CMK (cell line): ENCODE measurements at places on chromosomes 6 and 20.

DNA sequence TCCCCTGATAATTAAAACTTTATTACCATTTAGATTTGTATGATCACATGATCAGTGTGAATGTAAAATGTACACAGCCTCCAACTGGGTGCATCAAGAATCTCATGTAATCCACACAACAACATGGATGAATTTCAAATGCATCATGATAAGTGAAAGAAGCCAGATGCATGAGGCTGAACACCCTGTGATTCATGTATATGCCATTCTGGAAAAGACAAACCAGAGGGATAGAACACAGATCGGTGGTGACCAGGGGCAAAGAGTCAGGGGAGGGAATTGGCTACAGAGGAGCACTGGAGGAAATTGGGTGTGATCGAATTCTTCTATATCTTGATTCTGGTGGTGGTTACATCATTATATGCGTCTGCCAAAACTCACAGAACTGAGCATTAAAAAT, 170.7 kb upstream of the SLC24A3 start:
- no peak for DNase-seq

GRCh38 chr20:8788831-8789230, 280.1 kb upstream of the PLCB4 start:
- DNase-seq: no peak

- no peak for DNase-seq
Measured at GRCh38 chr20:50442512-50442911, 67.7 kb upstream of the PTPN1 start.

- DNase-seq: no peak
Measured at GRCh38 chr20:36687850-36688249, 41.9 kb upstream of the SLA2 start.

DNA sequence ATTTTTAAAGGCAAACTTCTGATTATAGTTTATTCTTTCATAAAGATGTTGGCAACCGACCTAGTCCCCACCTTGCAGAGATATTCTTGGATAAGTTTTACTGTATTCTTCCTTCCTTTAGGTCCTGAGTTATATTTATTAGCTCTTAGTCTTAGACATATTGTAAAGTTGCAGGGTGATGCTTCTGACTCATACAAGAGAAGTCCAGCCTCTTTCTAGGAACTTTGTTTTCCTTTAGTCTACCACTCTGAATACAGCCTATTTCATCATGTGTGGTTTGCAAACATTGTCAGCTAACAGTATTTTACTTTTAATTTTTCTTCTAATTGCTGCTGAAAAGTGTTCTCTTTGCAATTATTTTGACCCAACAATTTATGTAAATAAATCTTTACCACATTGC, 686.7 kb downstream of the COL12A1 start:
- no peak for DNase-seq

GRCh38 chr6:28408076-28408802, 8.7 kb upstream of the ZSCAN12 start:
- DNase-seq: no peak

DNA sequence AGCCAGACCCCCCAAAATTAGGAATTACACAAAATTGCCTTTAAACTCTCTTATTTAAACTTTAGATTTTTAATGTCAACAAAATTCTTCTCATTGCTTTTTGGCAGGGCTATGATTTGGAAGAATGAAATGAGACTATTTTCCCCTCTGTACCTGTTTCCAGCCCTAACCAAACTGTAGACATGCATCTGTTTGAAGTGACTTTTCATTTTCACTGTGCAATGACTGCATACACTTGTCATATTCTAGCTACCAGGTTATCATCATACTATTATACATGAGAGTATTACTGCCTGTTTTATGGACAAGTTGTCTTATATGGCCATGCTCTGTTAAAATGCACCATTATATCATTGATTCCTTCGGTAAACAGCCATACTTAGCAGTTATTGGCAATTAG, 295.2 kb downstream of the TBC1D7 start:
- no peak for DNase-seq

DNA sequence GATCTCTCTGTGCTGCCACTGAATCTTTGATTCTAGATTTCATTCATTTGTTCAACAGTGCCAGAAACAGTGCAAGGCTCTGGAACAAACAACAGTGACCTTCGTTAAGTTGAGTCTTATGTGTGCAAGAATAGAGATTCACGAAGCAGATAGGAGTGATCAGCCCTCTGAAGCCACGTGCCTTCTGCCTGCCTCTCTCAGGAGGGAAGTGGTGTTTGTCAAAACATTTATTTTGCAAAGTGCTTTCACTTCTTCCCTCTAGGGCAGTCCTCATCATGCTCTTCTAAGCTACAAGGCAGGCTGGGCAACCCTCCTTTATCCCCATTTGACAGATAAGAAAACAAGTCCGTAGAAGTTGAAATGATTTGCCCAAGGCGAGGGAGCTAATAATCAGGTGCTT, 204.3 kb downstream of the TFAP2C start:
- DNase-seq: no peak

DNA sequence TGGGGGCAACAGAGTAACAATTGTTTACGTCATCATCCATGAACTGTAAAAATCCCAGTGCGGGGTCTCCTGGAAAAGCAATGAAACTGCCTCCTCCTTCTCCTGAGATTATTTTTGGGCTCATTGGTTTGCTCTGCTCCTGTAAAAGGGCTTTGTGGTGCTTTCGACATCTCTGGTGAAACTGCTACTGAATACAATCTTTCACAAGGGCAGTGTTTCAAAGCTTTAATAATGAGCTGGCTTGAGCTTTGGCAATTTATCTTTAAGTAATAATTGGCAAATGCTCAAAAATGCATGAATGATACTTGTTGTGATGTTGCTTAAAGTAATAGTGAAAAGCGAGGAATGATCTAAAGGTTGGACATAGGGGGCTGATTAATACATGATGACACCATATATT, 43.5 kb upstream of the ENPP1 start:
- no peak for DNase-seq

DNA sequence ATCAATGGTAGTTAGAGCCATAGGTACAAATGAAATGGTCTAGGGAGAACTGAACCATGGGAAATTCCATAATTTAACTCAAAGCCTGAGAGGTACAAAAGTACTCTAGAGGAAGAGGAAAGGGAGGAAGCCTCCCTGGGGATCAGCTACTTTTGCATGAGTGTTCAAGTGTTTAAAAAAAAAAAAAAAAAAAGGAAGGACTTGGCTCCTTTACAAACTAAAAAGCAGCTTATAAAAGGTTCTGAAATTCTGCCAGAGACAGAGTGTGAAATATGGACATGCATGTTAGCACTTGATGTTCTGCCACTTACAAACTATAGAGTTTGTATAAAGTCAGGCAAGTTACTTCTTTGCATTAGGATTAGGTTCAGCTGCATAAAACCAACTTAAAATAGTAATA, 290.0 kb downstream of the TBC1D7 start:
- DNase-seq: no peak

- DNase-seq: no peak
Measured at GRCh38 chr6:4466261-4466660, 309.9 kb upstream of the CDYL start.

- DNase-seq: no peak
Measured at GRCh38 chr6:3748208-3749066, 3.1 kb downstream of the PXDC1 start.

DNA sequence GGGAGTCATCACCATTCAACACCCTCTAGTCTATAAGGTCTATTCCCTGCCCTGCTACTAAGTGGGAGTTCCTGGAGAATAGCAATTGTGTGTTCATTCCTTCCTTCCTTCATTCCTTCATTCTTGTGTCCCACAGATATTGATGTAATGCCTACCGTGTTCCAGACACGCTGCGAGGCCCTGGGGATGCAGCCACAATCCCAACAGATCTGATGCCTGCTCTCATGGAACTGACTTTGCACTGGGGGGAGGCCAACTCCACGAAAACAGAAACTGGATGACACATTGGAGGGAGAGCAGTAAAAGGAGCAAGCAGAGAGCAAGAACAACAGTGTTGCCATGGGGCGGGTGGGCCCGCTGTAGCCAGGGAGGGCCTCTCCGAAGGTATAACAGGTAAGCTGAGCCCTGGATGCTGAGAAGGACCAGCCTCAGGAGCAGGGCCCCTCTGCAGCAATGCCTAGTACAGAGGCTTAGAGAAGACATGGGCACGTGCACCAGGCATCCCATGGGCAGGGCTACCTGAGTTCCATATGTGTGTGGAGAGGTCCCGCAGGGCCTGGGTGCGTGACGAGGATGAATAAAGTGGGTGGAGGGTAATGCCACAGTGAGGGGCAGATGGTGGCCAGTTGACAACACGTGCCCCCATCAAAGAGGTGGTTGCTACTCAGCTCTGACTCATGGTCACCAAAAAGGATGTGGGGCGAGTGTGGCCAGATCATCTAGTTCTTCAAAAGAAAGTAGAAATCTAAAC, 173.9 kb downstream of the NFATC2 start:
- no peak for DNase-seq

DNA sequence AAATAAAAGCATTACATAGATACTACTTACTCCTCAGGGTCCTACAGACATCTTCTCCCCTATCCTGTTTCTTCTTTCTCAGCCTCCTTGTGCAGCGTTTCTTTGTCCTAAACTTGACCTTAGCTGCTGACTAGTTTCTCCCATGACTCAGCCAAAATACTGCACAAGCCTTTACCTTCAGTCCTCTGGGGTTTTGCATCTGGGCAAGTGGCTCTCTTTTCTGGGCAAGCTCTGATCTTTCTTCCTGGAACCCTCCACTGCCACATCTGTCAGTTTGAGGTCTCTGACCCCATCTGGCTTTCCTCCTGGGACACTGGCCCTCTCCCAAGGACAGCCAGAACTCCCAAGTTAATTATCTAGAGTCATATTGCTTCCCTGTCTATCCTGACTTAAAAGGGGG, 838.4 kb downstream of the DHX35 start:
- DNase-seq: no peak

DNA sequence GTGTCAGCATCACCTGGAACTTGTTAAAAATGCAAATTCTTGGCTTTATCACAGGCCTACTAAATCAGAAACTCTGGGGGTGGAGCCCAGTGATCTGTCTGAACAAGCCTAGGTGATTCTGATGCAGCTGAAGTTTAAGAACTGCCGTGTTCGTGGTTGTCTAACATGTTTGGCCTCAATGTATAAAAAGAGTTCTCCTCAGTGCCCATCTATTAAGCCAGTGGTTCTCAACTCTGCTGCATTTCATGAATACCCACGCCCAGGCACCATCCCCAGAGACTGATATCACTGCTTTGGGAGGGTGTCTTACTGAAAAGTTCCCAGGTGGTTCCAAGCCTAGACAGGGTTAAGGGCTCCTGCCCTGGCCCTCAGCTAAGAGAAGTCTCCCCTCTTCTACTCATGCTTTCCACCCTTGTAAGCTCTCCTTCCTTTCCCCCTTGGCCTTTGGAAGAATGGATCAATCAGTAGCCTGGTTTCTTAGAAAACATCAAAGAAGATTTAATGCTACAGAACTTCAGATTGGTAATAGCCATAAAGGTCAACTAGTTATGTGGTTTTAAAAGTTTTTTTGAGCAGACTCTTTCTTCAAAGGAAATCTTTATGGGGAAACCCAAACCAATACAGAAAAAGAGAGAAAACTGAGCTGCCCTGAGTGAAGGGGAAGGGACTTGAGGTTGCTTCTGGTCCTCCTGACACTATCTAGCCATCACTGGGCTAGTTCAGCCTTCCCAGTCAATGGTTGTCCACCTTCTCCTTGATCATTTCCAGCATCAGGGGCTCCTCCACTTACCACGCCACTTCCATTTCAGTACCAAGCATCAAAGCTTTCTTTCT, 38.9 kb upstream of the TNFAIP3 start:
- DNase-seq: no peak

DNA sequence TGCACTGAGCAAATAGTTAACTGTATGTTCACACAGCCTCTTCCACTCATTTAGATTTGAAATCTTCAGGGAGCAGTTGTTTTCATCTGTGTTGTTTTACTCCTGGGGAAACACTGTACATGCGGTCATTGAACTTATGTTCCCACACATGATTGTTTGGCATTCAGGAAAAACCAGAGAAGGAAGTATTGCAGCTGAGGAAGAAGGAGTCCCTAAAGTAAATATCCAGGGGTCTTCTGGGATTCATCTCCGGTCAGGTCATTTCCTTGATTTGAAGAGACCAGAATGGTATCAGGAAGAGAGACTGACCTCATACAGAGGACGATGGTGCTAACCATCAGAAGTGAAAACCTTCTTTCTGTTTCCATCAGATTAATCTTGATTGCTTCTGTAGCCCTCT, 52.5 kb downstream of the DCBLD1 start:
- no peak for DNase-seq

DNA sequence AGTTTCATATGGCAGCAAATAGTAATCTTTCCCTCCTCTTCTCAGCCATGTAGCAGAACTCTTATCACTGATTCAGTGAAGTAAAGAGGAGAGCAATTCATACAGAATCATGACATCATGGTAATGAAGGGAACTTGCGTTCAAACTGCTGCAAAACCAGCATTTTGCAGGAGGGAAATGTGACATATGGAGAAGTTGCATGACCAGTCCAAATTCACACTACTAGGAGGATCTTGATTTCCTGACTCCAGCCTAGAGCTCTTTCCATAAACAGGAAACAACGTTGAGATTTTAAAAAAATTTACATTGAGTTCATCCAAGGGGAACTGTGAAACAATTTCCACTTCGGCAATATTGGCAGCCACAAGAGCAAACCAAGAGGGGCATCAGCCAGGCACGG, 63.8 kb downstream of the MBOAT1 start:
- no peak for DNase-seq

- DNase-seq: no peak
Measured at GRCh38 chr6:84017709-84018452, 15.7 kb upstream of the MRAP2 start.

DNA sequence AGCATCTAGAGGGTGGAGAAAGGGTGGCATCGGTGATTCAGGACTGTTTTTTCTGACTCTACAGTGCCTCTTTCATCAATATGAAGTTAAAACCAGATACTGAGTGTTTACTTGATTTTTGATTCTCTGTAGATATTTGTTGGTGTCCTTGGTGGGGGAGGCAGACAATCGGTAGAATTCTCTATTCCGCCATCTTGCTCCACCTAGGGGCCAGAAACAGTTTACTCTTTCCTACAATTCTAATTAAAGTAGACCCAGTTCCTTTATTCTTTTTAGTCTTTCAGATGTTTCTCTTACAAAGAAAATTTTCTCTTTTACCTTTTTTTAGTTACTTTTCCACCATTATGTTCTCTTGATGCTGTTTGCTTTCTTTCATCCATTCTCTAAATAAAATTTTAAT, 162.1 kb upstream of the RAB32 start:
- DNase-seq: no peak
